ENCODE measurements at places on chromosomes 3 and 15.

GRCh38 chr15:39837454-39837853 is 54.8 kb upstream of the FSIP1 start:
- no peak for DNase-seq

DNA sequence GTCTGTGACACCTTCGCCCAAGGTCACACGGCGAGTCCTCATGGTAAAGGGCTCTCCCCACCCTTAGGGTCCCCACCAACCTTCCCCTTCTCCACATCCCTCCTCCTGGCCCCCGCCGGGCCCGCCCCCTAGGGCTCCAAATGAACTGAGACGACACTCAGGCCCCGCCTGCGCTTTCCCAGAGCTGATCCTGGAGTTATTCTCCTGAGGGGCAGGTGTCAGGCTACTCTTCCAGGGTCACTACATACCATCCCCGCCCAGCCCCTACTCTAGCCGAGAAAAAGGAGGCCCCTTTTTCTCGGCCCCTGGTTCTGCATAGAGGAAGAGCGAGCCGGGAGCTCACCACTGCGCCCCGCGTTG is 292 bp downstream of the USP4 start:
- no peak for DNase-seq

- no peak for DNase-seq
Observed at GRCh38 chr3:47414161-47414564, 33.3 kb downstream of the PTPN23 start.

GRCh38 chr3:120903221-120903620 is 4.8 kb upstream of the STXBP5L start:
- no peak for DNase-seq

GRCh38 chr15:40722934-40723333 is 28.0 kb downstream of the RAD51 start:
- no peak for DNase-seq

- no peak for DNase-seq
Observed at GRCh38 chr3:194871864-194872668, 186.4 kb downstream of the FAM43A start.

DNA sequence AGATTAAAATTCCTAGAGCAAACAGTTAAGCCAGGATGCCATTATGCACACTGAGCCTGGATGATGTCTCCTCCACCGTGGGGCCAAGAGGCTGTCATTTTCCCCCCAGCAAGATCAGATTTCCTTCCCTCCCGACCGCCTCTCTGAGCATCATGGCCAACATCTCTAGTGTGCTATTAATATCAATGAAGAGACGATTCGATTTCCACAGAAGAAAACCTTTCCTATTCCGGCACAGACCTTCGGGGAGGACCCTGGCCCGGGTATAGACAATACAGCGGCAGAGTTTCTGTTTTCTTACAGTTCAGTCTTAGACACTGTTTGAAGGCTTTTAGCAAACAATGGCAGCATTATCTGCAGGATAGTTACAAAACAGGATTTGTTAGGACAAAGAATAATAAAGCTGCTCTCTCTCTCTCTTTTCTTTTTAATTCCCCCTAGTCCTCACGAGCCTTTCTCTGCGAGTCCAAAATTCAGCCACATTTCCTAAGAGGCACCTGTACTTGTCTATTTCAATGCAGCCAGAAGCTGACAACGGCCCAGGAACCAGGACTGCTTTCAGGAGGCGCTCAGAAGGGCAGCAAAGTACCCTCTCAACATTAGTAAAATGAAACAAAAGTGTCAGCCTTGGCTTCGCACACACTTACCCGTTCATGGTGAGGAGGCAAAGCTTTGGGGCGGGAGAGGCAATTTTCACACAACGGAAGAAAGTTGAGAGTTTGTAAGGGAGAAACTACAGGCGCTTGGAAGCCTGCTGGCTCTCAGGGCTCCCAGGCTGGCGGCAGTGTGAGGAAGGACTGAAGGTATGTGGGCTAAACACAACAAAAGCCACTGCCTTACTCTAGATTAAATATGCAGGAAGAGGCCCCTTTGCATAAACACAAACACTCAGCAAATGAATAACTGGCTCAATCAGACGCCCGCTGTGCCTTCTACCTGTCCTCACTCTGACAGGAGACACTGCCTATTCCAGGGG is 278.0 kb downstream of the FOXP1 start:
- DNase-seq = no peak

GRCh38 chr3:52216585-52217408 is 8.6 kb downstream of the TLR9 start:
- DNase-seq = no peak

- DNase-seq = no peak
Observed at GRCh38 chr3:49638445-49638844, 35.7 kb upstream of the APEH start.

DNA sequence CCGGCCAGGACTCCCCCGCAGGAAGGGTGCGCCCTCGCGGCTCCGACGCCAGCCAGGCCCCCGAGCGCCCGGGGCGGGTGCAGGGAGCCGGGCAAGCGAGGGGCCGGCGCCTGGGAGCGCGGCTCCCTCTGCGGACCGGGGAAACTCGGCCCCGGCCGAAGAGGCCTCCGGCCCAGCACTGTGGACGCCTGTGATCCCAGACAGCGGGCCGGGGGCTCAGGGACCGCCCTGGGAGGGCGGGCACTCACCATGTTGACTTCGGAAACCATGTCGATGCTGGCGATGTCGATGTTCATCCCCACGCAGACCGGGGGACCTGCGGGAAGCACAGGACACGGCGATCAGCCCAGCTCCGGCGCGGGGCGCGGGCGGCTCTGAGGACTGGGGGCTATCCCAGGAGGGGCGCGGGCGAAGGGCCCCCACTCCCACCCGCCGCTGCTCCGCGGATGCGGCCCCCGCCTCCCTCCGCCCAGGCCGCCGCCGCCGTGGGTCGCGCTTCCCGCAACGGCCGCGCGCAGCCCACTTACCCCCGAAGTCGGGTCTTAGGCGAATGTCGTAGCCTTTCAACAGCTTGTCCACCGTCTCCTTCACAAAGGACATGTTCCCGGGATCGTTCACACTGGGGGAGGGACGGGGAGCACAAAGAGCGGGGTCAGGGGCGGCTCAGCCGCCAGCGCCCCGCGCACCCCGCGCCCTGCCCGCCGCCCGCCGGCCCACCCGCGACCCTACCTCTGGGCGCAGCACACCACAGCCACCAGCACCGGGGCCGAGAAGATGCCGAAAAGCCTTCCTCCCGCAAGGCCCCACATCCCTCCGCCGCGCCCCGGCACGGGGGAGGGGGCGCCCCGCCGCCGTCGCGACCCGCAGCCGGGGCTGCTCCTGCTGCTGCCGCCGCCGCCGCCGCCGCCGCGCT is at the start of gene GABRB3:
TSS of gene GABRB3 (minus strand) at position 913 of the 913 bp plus-strand sequence.
- DNase-seq = no peak

GRCh38 chr3:76307556-76307955 is 522.2 kb upstream of the ZNF717 start:
- DNase-seq = no peak

Data from stimulated activated CD8-positive, alpha-beta memory T cell treated with anti-CD3 and anti-CD28 coated beads, Interleukin-2, amount 100 ng/mL, for 1 hour (primary cell).